ENCODE measurements at places on chromosomes 7 and 10.

DNA sequence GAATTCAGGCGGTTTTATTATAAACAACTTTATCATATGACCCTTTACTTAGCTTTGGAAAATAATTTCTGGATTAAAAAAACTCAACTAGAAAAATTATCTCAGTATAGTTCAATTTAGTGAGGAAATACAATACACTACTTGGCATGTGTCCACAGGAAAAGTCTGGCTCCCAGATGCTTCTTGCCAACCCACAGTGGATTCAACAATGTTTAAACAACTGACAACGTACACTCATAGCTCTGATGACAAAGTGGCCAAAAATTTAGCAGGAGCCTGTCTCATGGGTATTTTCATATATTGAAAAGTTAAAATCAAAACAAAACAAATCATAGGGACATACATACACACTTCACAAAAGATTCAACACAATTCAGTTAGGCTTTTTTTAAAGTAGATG, 158.8 kb downstream of the SKAP2 start:
- DNase-seq: no peak

DNA sequence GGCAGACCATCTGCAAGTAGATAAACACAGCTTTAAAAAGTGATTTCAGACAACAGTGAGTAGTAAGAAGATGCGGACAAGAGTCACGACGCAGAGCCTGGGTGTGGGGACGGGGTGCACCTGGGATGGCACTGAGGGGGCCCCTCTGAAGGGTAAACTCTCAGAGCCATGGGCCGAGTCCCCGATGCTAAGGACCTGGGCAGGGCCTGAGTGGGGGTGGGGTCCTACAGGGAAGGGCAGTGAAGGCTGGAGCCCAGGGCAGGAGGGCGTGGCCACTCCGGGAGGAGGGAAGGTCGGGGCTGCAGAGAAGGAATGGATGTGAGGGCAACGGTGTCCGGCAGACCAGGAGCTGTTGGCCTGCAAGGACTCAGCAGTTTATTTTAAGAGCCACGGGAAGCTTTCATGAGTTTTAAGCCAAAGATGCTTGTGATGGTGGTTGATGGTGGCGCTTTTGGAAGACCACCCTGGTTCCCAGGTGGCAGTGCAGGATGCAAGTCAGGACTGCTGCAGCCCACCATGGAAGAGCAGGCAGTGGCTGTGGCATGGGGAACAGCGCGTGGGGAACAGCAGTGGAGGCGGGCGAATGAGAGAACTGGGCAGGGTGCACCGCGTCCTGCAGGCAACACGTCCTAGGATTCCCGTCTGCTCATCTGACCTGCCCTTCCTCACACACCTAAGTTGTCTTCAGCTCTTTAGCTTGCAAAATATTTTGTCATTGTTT, 296.8 kb downstream of the DNAJB6 start:
- DNase-seq: no peak

DNA sequence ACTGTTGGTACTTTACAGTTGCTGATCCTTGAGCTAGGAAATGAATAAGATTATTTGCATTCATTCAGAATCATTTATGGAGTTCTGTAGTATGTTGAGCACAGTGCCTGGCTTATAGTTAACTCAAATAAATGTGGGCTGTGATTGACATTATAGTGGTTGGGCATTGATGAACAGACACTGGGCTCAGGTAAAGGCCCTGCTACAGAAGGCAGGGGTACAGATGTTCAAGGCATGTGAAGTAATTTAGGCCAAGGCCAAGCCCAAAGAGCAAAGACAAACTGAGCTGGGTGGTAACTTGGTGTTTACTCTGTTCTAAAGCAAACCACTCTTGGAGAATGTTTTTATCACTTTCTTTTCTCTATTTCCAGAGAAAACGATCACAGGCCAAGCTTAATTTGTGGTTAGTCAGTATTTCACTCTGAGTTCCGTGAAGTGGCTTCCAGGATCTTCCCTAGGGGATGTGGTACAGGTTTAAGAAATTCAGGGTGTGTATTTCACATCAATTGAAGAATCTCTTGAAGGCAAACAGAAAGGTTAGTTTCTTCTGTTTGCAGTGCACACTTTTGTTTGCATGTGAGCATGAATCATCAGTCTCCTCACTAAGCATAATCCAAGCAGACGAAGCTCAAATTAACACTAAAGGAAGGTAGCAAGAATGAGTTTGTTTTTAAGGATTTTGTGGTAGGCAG, 113.9 kb upstream of the PRR15 start:
- no peak for DNase-seq

DNA sequence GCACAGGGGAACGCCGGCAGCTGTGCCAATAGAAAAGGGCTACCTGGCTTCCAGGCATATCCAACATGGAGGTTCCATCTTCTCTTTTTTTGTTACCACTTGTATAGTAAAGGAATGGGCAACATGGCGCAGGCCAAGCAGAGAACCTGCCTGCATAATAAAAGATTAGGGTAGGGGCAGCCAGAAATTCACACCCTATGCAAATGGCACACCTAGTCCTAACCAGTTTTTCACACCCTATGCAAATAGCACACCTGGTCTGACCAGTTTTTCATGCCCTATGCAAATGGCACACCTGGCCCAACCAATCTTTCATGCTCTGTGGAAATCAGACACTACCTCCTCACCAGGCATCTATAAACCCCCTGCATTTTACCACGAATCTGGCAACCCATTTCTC, 369.5 kb downstream of the IPMK start:
- no peak for DNase-seq

DNA sequence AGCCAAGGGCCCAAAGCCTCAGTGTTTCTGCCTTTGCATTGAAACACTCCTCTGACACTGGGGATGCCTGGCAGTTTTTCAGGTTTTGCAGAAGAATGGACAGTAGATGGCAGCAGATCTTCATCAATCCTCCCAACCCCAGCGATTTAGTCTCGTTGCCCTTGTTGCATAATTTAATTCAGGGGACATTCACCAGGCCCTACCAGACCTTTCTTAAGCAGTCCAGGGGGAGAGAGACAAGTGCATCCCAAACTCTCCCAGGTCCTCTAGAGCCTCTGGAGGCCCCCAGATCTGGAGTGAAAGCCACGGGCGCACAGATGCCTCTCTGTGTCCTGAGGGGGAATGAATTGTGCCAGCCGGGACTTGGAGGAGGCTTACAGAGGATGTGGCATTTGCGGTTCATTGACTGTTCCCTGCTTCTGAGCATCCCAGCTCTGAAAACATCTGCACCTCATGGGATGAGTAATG, 29.6 kb downstream of the MINDY4 start:
- DNase-seq: peak; percentile 60

GRCh38 chr10:74117738-74118137, 32.9 kb downstream of the AP3M1 start:
- no peak for DNase-seq

DNA sequence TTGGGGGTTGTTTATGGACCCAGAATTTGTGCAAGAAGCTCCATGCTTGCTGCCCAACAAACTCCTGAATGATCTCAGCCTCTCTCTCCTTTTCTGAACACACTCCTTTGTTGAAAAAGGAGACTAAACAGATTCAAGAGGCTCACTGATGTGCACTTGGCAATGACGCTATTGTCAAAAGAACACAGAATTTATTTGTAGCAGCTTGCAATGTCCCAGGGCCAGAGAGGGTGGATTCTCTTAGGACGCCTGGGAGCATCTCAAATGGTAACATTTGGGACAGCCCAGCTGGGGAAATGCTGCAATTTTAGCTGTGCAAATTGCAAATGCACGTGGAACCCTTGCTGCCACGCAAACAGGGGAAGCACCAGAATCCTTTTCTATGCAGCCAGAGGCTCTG, 79.9 kb downstream of the GPR26 start:
- DNase-seq: no peak

All from inflammatory macrophage (primary cell).